CD8-positive, alpha-beta T cell (primary cell): ENCODE measurements at places on chromosomes 11 and 22. TPM values are rescaled to one million over a fixed set of nuclear protein-coding genes. Genes with fewer than 3 reads are reported as not detected.

Gene GGTLC3
- not detected for total RNA-seq

- no peak for DNase-seq
These were observed 104.3 kb upstream of the BLID start for GRCh38 chr11:122220321-122220720.

Gene SYCE3
- not detected for total RNA-seq

DNA sequence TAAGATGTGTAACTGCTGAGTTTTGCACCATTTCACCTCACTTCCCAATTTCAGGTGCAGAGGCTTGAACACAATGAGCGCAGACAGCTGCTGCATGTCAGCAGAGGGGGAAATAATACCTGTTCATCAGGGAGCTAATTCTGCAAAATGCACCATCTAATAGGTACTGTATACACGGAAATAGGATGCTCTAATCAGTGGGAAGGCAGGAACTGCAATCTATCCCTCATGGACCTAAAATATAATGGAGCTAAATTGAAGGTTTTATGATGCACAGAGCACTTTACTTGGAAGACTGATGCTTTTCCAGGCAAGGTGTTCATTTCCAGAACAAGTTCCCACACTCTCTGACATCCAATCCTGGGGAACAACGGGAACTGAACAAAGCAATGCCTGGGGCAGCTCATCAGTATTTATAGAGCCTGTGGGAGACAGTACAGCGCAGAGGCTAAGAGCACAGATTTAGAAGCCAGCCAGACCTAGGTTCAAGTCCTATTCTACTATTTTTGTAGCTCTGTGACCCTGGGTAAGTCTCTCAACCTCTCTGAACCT is 78.5 kb downstream of the TENM4 start:
- DNase-seq = no peak

- DNase-seq = no peak
These were observed 71.6 kb downstream of the EXT2 start for GRCh38 chr11:44167046-44167445.

DNA sequence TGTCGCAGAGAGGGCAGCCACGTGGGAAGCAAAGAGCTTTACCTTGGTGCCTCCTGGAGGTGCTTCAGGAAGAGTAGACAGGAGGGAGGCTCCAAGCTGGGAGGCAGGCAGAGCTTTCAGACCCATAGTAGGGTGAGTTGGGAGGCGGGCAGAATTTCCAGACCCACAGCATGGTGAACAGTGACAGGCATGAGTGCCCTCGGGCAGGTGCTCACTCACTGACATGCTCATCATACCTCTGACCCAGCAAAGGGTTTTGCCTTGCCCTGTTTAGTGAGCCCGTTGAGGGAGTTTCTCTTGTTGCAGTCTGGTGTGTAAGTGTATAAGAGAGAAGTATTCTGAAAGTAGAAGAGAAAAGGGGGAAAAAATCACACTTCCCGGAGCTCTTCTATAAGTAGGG is 86.4 kb upstream of the NTM start:
- no peak for DNase-seq

GRCh38 chr11:1350086-1350725 is 39.5 kb upstream of the BRSK2 start:
- no peak for DNase-seq

Gene SAA4
- not detected for total RNA-seq

- peak; percentile 13 for DNase-seq
These were observed 24.7 kb upstream of the SLC22A12 start for GRCh38 chr11:64566042-64566914.

Gene FAM111B
- 0.22 TPM for total RNA-seq

- no peak for DNase-seq
These were observed 10.6 kb downstream of the WNT7B start for GRCh38 chr22:45966320-45966894.

DNA sequence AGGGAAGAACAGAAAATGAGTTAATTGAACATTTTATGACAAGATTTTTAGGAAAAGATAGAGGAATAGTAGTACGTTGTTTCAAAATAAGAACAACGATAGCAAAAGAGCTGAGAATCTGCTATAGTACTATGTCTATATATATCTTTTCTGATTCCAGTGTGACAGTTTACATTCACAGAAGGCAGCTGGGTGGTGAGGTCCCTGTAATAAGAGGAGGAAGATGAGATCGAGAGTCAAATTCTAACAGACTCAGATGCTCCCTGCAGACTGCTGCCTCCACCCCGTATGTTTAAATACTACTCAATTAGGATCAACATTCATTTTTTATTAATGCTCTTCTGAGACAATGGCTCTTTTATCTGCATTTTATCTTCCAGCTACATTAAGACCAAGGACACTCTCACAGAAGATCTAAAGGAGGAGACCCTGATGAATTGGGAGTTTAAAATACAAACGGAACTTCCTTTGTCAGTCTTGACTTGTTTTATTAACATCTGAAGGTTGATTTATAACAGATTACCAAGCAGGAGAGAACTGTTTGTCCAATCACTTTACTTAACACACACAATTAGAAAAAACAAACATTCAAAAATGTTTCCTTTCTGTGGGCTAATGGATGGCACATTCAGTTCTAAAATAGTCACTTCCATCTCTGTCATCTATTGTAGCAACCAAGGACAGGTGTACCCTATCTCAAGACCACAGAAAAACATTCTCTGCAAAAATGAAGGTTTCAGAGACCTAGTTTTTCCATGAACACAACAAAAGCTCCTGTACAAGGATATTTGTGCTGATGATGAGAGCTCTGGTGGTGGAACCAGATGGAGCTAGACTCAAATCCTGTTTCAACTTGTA is 240.2 kb downstream of the CADM1 start:
- no peak for DNase-seq

Gene RIBC2
- total RNA-seq = 0.98 TPM

- no peak for DNase-seq
These were observed 2.5 kb downstream of the MAP4K2 start for GRCh38 chr11:64800303-64801157.

DNA sequence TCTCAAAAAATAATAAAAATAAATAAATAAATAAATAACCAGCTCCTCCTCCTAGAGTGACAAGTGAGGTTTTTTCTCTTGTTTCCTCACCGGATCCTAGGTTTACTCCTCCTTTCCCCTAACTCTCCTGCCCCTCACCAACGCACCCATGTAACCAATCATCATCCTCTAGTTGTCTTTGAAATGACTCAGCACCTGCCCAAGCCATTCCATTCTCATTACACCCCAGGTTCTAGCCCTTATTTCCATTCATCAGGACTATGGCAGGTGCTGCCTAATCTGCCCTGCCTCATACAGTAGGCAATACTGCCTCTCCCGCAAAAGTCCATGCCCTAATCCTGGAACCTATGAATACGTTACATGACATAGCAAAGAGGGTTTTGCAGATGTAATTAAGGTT is 60.4 kb downstream of the BUD13 start:
- DNase-seq = no peak

GRCh38 chr11:64117763-64118459 is 48.0 kb downstream of the MACROD1 start:
- DNase-seq = no peak

Gene OR56A1
- not detected for total RNA-seq

DNA sequence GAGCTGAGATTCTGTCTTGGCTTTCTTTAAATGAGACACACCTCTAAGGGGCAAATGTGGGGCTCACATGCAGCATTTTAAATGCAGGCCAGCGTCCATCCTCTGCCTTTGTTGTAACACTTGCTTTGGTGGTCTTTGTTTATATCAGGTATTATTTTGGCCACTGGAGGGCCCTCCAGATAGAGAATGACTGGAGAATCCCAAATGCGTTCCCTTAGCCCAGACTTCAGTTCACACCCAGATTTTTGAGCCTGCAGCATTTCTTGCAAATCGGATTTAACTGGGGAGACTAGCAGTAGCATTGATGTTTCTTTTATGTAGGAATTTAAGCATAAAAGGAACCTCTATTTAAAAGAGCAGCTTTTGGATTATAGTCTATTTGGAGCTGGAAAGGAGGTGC is 200.2 kb upstream of the SORL1-AS1 start:
- DNase-seq = no peak

Gene MUC5B
- not detected for total RNA-seq

Gene TPH1
- total RNA-seq = 0.78 TPM

Gene PHF21B
- total RNA-seq = not detected

Gene HTATIP2
- total RNA-seq = 6.6 TPM
